ENCODE measurements at places on chromosomes 5 and 9. TPM values are rescaled to one million over a fixed set of nuclear protein-coding genes. Genes with fewer than 3 reads are reported as not detected.

FBXW2 gene
- 27.2 TPM for total RNA-seq

FBXL7 gene
- 17.2 TPM for total RNA-seq

RNF183 gene
- not detected for total RNA-seq

SYNPO gene
- total RNA-seq: 13.5 TPM

CYSRT1 gene
- total RNA-seq: 0.17 TPM

IL4 gene
- not detected for total RNA-seq

HTR4 gene
- not detected for total RNA-seq

SPAG8 gene
- total RNA-seq: 0.82 TPM

DELE1 gene
- 55.7 TPM for total RNA-seq

BTNL3 gene
- total RNA-seq: not detected

SLC36A2 gene
- total RNA-seq: not detected

NOXA1 gene
- total RNA-seq: 0.23 TPM

CDC25C gene
- total RNA-seq: 0.12 TPM

SURF2 gene
- total RNA-seq: 19.5 TPM

WDR31 gene
- 1.6 TPM for total RNA-seq

CCNO gene
- total RNA-seq: not detected

SLC46A2 gene
- total RNA-seq: not detected

DEPDC1B gene
- total RNA-seq: 2.2 TPM

SPINK1 gene
- total RNA-seq: not detected

URM1 gene
- 27.2 TPM for total RNA-seq

CDKN2B gene
- 21.8 TPM for total RNA-seq

SLC34A3 gene
- total RNA-seq: not detected

OTP gene
- not detected for total RNA-seq

ZNF483 gene
- 1.0 TPM for total RNA-seq

COL15A1 gene
- total RNA-seq: 3.2 TPM

AMBP gene
- not detected for total RNA-seq

PHYHD1 gene
- total RNA-seq: 18.6 TPM

NOTCH1 gene
- total RNA-seq: 13.8 TPM

DMGDH gene
- total RNA-seq: 0.93 TPM

MLANA gene
- not detected for total RNA-seq

PCDHB10 gene
- 0.12 TPM for total RNA-seq

SLC28A3 gene
- total RNA-seq: 0.17 TPM

SLCO6A1 gene
- total RNA-seq: not detected

INSYN2B gene
- total RNA-seq: 5.3 TPM

FOXD4L5 gene
- total RNA-seq: 0.94 TPM

ZNF883 gene
- 4.5 TPM for total RNA-seq

CD274 gene
- total RNA-seq: 4.4 TPM

HRH2 gene
- total RNA-seq: 1.6 TPM

ANKRD34B gene
- total RNA-seq: not detected

GFI1B gene
- not detected for total RNA-seq

BTNL8 gene
- 1.2 TPM for total RNA-seq

PTGS1 gene
- 110 TPM for total RNA-seq

TMEM232 gene
- total RNA-seq: 1.1 TPM

TAF11L11 gene
- not detected for total RNA-seq

ANXA2R gene
- 10.6 TPM for total RNA-seq

OGN gene
- 78.1 TPM for total RNA-seq

TEK gene
- 14.2 TPM for total RNA-seq

LMAN2 gene
- 195 TPM for total RNA-seq

MUSK gene
- not detected for total RNA-seq

LCN1 gene
- total RNA-seq: not detected

HEMGN gene
- not detected for total RNA-seq

TLR4 gene
- 2.6 TPM for total RNA-seq

QRFP gene
- not detected for total RNA-seq

STK32A gene
- 0.47 TPM for total RNA-seq

TMEM252 gene
- total RNA-seq: not detected

Measured in pericardium fibroblast (primary cell).